ENCODE measurements at places on chromosomes 4 and X.

GRCh38 chrX:41472231-41472815 lies 25.2 kb downstream of the NYX start:
- DNase-seq, result no peak

DNA sequence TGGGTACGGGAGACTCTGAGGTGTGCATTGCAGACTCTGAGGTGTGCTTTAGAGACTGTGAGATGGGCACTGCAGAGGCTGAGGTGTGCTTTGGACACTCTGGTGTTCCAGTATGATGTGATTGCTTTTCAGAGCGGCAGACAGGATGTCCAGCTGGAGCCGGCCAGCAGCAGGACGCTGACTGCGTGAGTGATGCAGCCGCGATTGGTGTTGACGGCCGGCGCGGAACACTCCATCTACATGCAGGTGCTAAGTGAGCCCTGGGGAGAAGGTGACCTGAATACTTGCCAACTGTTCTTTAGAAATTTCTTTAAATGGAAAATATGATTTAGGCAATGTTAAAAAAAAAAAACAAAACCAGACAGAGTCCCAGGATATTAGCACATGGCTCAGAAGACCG lies 103.1 kb upstream of the PPP2R3B start:
- DNase-seq, result no peak

- DNase-seq, result no peak
Measured at GRCh38 chrX:153572601-153573000, 26.3 kb downstream of the CCNQ start.

- DNase-seq, result no peak
Measured at GRCh38 chr4:148353571-148353970, 88.6 kb downstream of the NR3C2 start.

GRCh38 chr4:100295792-100296191 lies 105.5 kb upstream of the DDIT4L start:
- no peak for DNase-seq
